ENCODE measurements at places on chromosomes 1 and 21. TPM values are rescaled to one million over a fixed set of nuclear protein-coding genes. Genes with fewer than 3 reads are reported as not detected.

DNA sequence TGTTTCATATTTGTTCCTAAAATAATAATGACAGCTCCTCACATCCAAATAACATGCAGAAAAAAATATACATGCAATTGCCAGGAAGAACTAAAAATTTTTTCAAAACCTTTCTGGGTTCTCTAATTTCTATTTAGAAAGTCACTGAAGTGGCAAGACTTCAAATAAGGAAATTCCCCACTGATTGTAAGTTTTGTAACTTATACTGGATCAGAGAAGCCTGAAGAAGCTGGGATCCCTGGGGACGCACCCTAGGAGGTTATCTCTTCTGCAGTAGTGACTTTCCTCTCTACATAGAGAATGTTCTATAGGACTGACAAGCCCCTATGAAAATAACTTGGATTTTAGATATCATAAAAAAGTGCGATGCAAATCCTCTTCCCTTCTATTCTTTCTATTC lies 182.6 kb downstream of the MRPL39 start:
- no peak overlapping the region for H3K4me3 ChIP-seq
- H3K4me1 ChIP-seq = no peaks in the 10 kb centered on the region
- H3K27ac ChIP-seq = no peak overlapping the region
- no peak for DNase-seq
- H3K27me3 ChIP-seq = no peaks in the 10 kb centered on the region
- no peaks in the 10 kb centered on the region for H3K36me3 ChIP-seq

GRCh38 chr1:220380885-220381284 lies 108.6 kb upstream of the RAB3GAP2 start:
- no peak overlapping the region for H3K4me3 ChIP-seq
- H3K27me3 ChIP-seq = no peaks in the 10 kb centered on the region
- H3K36me3 ChIP-seq = no peaks in the 10 kb centered on the region
- no peak for DNase-seq
- no peaks in the 10 kb centered on the region for H3K4me1 ChIP-seq
- H3K27ac ChIP-seq = no peak overlapping the region

- H3K27me3 ChIP-seq = no peaks in the 10 kb centered on the region
- no peak overlapping the region for H3K27ac ChIP-seq
- H3K4me1 ChIP-seq = no peaks in the 10 kb centered on the region
Measured at GRCh38 chr1:21154717-21155116, 22.0 kb downstream of the EIF4G3 start.

Gene GPR52
- 0.63 TPM for total RNA-seq

Gene CD164L2
- total RNA-seq = 3.3 TPM

GRCh38 chr1:213988507-213989001 lies 781 bp downstream of the PROX1 start:
- no peaks in the 10 kb centered on the region for H3K36me3 ChIP-seq
- DNase-seq = no peak
- no peak overlapping the region for H3K27ac ChIP-seq
- H3K27me3 ChIP-seq = peaks cover 51% of the 10 kb centered on the region
- peaks cover 17% of the 10 kb centered on the region for H3K4me1 ChIP-seq

- no peaks in the 10 kb centered on the region for H3K36me3 ChIP-seq
- no peak overlapping the region for H3K4me3 ChIP-seq
- H3K4me1 ChIP-seq = peaks cover 6% of the 10 kb centered on the region
Measured at GRCh38 chr1:20446796-20447195, 39.2 kb downstream of the CAMK2N1 start.

DNA sequence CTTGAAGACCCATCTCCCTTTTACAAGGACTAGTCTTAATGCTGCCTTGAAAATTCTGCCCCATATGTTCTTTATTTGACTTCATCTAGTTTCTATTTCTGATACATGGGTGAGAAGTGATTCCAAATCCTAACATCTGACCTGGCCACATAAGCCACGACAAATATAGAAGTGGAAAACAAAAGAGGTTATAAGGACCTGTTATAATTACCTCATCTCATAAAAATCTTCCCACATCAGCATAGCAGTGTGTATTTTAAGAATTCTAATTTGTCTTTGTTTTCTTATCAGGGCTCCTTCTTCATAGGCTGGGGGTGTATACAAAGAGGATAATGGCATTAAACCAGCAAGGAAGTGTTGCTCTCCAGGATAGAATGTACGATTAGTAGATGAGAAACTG lies 1007.4 kb downstream of the TTLL7 start:
- no peaks in the 10 kb centered on the region for H3K36me3 ChIP-seq
- no peak overlapping the region for H3K4me3 ChIP-seq
- no peaks in the 10 kb centered on the region for H3K27me3 ChIP-seq

Gene ALX3
- total RNA-seq = not detected

Gene BGLAP
- total RNA-seq = 1.2 TPM

DNA sequence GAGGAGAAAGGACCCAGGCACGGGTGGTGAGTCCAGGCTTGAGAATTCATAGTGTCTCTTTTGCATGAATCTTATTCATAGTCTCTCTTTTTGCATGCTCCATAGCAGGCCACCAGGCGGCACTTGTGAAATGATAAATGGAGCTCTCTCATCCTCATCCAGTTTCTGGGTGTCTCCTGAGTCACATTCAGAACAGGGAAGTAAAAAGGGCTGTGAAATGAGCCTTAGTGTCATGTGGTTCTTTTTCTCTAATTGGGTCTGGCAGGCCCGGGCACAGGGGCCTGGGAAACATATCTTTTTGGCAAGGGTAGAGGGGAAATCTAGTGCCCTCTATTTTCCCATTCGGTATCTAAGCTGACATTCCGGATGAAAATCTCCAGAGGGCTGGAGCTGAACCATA lies 19.1 kb upstream of the NCF2 start:
- H3K27me3 ChIP-seq = no peaks in the 10 kb centered on the region
- no peaks in the 10 kb centered on the region for H3K36me3 ChIP-seq
- DNase-seq = no peak
- H3K4me1 ChIP-seq = no peaks in the 10 kb centered on the region
- no peak overlapping the region for H3K4me3 ChIP-seq
- H3K27ac ChIP-seq = no peak overlapping the region

GRCh38 chr1:211534545-211535291 lies 42.8 kb upstream of the RD3 start:
- H3K4me1 ChIP-seq = peaks cover 6% of the 10 kb centered on the region
- no peaks in the 10 kb centered on the region for H3K27me3 ChIP-seq
- no peak overlapping the region for H3K27ac ChIP-seq
- no peak for DNase-seq
- no peaks in the 10 kb centered on the region for H3K36me3 ChIP-seq

DNA sequence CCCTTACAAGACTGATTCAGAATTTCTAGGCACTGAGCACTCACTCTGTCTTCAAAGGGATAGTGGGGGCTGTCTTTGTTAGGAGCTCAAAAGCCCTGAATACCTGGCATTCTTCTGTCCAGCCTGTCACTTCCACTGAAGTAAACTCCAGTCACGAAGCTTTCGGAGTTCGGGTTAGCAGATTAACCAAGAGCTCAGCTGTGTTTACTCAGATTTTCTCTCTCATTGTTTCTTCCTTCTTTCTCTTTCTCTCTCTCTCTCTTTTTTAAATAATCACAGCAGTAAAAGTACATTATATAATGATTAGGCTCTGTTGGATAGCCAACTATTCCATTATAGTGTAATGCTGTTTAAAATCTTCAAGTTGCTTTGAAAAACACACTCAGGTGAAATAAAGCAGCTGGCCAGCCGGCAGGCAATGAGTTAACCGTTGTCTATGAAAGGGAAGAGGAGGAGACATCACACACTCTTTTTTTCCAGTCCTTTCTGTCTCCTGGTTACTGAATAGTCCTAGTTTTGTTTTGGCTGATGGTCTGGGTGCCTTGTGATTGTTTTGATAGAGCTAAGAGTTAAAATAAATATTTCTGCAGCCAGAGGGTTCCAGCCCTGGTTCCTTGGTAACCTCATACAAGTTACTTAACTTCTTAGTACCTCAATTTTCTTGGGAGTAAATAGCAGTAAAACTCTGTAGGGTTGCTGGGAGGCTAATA lies 89.8 kb downstream of the ADSS2 start:
- H3K27ac ChIP-seq = peak overlapping the region; percentile 42
- H3K4me1 ChIP-seq = peaks cover 2% of the 10 kb centered on the region
- peak; percentile 57 for DNase-seq
- H3K36me3 ChIP-seq = no peaks in the 10 kb centered on the region
- H3K27me3 ChIP-seq = no peaks in the 10 kb centered on the region

Gene GUCA2A
- not detected for total RNA-seq

Gene ID3
- 252 TPM for total RNA-seq

Gene CNKSR1
- total RNA-seq = 14.5 TPM

- H3K4me1 ChIP-seq = peaks cover 49% of the 10 kb centered on the region
- H3K4me3 ChIP-seq = no peak overlapping the region
- no peaks in the 10 kb centered on the region for H3K36me3 ChIP-seq
- no peak for DNase-seq
- H3K27ac ChIP-seq = no peak overlapping the region
Measured at GRCh38 chr1:223730479-223731132, 18.3 kb downstream of the CAPN2 start.

DNA sequence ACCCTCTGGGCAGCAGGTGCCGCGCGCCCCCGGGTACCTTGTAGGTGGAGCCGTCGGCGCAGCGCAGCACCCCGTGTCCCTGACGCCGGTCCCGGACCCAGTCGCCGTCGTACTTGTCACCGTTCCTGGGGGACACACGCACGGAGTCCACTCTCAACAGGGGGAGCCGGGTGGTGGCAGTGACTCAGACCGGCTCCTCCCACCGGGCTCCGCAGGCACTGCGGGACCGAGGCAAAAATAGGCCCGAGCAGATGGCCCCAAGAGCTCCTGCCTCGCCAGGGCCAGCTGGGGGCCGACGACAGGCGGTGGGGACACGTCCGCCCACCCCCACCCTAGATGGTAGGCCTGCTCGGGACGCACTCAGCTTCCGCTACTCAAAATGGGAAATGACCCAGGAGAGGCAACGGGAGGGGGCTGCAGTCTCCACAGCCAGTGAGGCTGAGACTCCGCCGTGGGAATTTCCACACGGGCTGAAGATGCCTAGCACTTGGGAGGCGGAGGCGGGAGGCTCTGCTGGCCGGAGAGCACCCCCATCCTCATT lies 6.3 kb downstream of the MORN1 start:
- H3K27me3 ChIP-seq = no peaks in the 10 kb centered on the region
- H3K27ac ChIP-seq = no peak overlapping the region
- no peak for DNase-seq
- H3K4me1 ChIP-seq = peaks cover 2% of the 10 kb centered on the region

DNA sequence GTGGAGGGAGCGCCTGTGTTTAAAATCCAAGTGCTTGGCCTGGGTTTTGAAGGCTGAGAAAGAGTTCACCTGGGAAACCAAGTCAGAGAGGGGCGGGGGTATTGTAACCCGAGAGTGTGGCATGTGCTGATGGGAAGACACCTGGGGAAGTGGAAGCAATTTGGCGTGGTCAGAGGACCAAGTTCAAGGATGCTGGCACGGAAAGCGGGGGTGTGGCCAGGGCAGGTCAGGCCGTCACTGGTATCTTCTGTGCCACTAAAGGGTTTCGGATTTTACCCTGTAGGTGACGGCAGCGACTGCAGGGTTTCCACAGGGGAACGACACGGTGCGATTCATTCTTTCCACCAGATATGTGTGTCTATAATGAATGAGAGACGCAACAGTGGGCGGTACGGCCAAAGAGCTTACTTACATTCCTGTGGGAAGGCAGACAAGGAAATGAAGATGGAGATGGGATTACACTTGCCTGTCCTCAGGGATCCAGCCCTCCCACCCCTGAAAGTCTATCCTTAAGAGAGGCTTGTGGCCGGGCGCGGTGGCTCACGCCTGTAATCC lies 31.3 kb downstream of the CA6 start:
- no peak overlapping the region for H3K4me3 ChIP-seq

DNA sequence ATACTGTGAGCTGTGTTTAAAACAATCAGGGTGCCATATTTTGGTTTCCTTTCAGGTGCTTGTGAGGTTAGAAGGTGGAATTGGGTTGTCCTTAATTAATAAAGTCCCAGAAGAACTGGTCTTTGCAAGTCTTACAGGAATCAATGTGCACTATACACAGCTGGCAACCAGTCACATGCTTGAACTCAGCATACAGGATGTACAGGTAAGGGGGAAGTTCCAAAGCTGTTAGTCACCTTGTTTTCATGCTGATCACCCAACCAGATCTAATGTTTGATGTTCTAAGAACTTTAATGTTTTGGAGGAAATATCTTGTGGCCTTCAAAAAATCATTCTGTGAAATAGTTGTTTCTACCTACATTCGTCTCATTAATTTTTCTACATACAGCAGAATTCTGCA lies 156.3 kb downstream of the VPS13D start:
- H3K27ac ChIP-seq = no peak overlapping the region
- H3K4me3 ChIP-seq = no peak overlapping the region
- no peaks in the 10 kb centered on the region for H3K4me1 ChIP-seq
- no peak for DNase-seq
- H3K36me3 ChIP-seq = peaks cover 3% of the 10 kb centered on the region

- H3K36me3 ChIP-seq = no peaks in the 10 kb centered on the region
- H3K4me1 ChIP-seq = peaks cover 22% of the 10 kb centered on the region
- no peak overlapping the region for H3K27ac ChIP-seq
- H3K27me3 ChIP-seq = 0 out of 2 replicates have a peak, but pooled peaks cover 2% of the 10 kb centered on the region
- H3K4me3 ChIP-seq = no peak overlapping the region
Measured at GRCh38 chr21:46051821-46052675, 45.9 kb upstream of the COL6A2 start.

Gene QSOX1
- total RNA-seq = 123 TPM

Gene UMODL1
- total RNA-seq = not detected

All from H1 (cell line).